ENCODE measurements at places on chromosomes 7 and 10. TPM values are rescaled to one million over a fixed set of nuclear protein-coding genes. Genes with fewer than 3 reads are reported as not detected.
A peak's percentile ranks its signal among the peaks of the same experiment; 100 is the strongest.

Gene IDI2
- not detected for total RNA-seq

Gene PAX4
- total RNA-seq = not detected

Gene CYP3A5
- 0.85 TPM for total RNA-seq

Gene LIPN
- total RNA-seq = not detected

Gene NIPSNAP2
- 73.0 TPM for total RNA-seq

Gene ZP3
- 18.9 TPM for total RNA-seq

Gene RGS10
- 9.5 TPM for total RNA-seq

- peak; percentile 14 for DNase-seq
These were observed 118.6 kb upstream of the RET start for GRCh38 chr10:42958142-42958868.

- DNase-seq = no peak
These were observed 7.0 kb downstream of the FBH1 start for GRCh38 chr10:5897053-5897340.

- no peak for DNase-seq
These were observed 392.2 kb upstream of the CELF2 start for GRCh38 chr10:10625491-10625890.

GRCh38 chr10:77012812-77013500 is 624.7 kb downstream of the KCNMA1 start:
- no peak for DNase-seq

GRCh38 chr7:64884085-64884912 is 18.8 kb upstream of the ZNF273 start:
- no peak for DNase-seq

- no peak for DNase-seq
These were observed 290.2 kb downstream of the KLF6 start for GRCh38 chr10:3494838-3495230.

DNA sequence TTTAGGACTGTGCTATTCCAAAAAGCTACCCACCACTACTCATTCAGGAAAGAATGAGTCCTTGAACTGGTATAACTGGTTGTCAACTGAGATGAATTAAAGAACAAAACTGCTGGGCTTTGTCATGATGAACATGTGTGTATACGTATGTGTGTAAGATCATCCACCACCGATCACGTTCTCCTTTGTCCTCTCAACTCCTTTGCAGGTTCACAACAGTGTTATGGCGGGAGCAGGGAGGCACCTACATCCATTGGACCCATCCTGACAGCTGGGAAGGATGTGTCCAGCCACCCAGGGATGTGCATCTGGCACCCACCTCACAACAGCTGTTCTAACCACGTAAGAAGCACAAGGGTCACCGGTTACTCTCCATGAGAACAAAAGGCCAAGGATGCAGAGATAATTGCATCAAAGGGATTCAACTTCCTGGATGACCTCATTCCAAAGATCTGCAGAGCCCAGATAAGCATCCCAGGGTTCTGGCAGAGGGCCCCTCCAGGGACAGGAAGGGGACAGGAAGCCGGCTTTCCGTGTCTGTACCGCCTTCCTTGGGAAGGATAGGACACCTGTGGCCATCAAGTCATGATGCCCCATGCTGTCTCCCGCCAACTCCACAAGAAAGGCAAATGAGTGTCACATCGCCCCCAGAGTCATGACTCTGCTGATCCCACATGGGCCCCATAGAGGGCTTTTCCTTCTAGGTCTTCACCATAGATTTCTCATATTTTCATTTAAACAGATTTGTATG is 66.1 kb downstream of the STEAP1B start:
- no peak for DNase-seq

GRCh38 chr7:102215711-102216110 is 71.0 kb upstream of the SH2B2 start:
- DNase-seq = no peak

GRCh38 chr7:23120106-23120505 is 14.5 kb downstream of the KLHL7 start:
- DNase-seq = no peak

DNA sequence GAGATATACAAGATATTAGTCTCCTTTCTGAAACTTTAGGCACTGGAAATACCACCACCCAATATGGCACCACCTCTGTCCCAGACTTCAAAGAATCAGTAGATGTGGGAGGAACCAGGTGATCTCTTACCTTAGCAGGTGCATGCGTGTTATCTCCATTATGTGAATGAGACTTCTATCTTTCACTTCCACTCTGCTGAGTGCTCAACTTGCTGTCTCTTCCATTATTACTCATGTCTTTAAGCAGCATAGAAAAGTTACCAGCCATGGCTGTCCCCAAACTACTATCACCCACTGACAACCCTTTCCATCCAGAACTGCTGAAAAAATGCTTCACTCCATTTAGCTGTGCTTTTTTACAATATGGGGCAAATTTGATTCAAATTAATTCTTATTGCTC is 101.5 kb upstream of the PRSS1 start:
- no peak for DNase-seq

DNA sequence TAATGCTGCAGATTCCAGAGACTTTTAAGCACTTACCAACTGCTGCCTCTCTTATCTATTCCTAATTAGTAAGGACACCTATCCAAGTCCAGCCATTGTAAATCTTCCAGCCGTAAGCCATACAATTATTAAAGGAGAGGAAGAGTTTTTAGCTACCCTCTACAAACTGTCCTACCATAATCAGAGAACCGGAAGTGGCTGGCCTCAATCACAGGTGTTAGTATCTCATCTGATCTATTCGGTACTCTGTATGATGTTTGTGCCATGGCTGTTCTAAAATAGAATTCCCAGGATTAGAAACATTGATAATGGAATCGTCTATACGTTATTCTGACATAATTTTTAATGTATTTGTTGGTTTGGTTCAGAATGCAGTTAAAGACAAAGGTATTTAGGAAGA is 102.8 kb downstream of the MICU1 start:
- no peak for DNase-seq

- no peak for DNase-seq
These were observed 10.8 kb upstream of the ELN start for GRCh38 chr7:74017125-74017524.

DNA sequence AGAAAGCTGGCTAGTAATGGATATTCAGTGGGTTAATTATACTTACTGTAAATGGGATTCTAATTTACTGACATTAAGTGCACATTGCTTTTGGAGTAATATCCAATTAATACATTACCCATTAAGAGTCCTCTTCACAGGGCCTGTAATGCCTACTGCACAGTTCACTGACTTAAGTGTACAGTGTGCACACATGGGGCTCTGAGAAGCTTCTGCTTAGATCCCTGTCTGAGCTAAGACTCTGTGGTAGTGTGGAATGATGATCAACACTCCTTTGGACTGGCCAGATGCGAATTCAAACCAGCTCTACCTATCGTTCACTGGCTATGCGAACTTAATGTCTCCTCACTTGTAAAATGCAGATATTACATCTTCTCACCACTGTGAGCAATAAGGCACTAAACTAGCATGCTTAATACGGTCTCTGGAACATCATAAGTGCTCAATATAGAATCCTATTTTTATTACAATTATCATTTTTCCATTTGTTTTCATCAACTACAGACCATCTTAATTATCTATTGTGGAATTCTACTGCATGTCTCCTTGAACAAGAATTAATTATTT is 53.8 kb upstream of the SEC61G start:
- DNase-seq = no peak

DNA sequence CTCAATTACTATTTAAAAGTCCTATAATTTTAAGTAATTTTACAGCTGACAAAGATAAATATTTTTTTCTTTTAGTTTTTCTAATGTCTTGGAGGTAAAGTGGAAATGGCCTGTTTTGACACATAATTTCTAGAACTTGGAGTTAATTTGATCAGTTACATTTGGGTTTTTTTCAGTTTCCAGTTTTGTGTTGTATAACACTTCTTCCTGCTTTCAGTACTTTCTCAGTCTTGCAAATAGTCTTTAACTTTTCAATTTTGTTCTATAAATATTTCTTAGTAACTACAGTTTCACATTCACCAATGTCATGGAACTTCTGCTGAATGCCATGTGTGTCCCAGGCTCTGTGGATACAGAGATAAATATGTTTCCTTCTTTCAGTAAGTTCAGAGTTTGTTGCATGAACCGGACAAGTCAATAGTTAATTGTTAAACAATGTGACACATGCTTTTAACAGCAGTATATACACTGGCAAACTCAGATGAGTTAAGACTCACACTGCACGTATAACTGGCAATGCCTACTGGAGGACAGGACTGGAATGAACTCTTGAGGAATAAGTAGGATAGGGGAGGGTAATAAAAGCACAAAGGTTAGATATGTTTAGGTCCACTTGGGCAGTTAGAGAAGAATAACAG is 4.6 kb downstream of the SHOC2 start:
- DNase-seq = no peak

DNA sequence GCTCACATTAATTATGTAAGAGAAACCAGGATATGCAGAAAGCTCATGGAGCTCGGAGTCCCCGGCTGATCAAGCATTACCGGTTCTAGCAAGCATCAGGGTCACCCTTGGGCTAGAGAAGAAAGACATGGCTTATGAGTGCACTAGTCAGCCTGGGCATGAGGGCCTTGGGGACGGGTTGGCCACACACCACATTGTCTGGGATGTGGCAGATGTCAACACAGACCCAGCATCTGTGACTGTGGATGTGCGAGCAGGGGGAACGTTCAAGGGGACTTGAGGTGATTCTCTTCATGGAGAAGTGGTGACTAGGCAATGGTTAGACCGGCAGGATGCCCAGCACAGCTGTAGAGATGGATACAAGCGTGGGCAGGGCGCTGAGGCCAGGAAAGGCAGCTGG is 13.7 kb downstream of the ZMIZ2 start:
- DNase-seq = no peak
